NCI-H2081 (cell line): ENCODE measurements at places on chromosomes 1 and 21.

DNA sequence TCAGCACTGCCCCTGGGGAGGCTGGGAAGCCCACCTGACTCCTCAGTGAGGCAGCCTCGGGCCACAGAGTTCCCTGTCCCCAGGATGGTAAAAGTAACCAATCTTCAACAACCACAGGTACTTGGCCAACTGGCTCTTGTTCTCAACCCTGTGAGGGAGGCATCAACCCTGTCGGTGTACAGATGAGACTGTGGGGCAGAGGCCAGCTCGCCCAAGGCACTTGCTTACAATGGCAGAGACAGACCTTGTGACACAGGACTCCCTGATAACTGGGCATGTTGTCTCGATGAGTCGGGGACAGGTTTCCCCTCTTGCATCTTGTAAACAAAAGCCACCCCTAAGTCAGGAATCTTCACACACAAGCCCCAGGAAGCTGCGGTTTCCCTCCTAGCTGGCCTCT lies 8.0 kb downstream of the SLC30A2 start:
- DNase-seq = no peak

DNA sequence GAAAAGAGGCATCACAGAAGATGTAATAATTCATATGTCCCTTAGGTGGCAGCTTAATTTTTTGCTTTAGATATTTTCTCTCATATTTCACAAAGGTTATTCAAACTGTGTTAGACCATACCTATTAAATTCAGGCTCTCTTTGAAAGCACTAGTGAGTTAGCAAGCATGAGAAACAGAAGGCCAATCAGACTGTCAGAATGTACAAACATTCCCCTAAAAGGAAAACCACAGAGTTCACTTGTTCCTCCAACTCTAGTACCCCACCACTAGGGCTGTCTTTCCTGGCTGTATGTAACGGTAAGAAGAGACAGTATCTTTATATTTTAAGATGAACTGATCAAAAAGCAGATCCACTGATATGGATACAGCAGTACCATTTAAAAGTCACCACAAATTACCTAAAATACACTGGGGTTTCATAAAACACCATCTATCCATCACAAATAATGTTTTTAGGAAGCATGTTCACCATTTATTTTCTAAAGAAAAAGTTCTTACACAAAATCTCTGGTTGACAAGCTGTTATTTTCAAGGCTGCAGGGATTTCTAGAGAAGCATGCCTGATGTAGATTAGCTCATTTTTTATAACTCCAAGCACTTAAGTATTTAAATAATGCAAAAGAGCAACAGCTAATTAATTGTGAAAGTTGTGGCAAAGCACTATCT lies 1.8 kb downstream of the ARPC5 start:
- no peak for DNase-seq

GRCh38 chr21:46322351-46323226 lies 1.1 kb downstream of the C21orf58 start:
- peak; percentile 11 for DNase-seq

GRCh38 chr1:221680085-221680484 lies 61.8 kb downstream of the DUSP10 start:
- DNase-seq = no peak

DNA sequence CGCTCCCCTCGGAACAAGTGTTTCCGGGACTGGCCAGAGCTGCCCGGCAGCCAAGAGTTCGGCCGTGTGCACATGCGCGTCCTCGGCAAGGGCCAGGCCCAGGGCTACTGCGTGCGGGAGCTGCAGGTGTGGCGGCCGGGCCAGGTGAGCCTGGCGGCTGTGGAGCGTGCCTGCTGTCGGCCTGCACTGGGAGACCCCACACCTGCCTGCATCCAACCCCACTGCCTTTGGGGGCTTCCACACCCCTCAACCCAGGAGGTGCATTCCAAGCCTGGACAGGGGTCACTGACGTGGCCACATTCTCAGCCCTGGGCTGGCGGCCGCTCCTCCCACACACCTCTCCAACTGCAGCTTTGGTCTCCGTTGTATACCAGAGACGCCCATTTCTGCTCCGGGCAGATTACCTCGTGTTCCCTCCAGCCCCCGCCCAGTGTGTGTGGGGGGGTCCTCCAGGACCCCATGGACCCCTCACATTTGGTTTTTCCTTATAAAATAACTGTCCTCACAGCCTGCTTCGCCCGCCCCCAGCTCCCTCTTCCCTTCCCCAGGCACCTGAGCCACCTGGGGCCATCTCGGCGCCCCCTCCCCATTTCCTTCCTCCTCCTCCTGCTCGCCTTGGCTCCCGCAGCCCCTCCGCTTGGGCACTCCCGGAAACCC lies 6.1 kb downstream of the RNF223 start:
- no peak for DNase-seq

- no peak for DNase-seq
These were observed 168.9 kb downstream of the LMO4 start for GRCh38 chr1:87497380-87498203.

- no peak for DNase-seq
These were observed 43.8 kb downstream of the SLX9 start for GRCh38 chr21:44983421-44984206.

DNA sequence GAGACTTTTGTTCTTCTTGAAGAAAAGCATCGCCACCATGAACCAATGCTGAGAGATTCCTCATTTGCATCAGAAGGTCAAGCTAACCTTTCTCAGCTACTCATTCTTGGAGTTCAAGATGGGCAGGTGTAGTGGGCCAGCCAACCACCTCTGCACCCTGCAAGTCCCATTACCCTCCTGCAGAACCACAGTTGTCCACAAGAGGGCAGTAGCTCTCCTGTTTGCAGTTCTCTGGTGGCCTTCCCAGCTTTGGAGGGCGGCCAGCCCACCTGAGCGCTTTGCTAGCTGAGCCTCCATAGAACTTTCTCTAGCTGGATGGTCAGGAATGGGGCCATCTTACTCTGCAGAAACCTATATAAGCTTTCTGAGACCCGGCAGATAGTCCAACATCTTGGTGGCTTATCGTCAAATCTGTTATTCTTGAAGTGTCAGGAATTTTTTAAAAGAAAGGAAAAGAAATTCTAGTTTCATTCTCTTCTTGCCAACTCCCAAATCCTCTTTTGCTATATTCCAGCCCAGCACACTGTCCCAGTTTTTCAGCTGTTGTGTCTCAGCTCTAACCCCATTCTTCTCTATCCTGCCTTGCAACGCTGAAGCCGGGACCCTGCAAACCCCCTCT lies 11.0 kb upstream of the LMX1A start:
- DNase-seq = peak; percentile 77

DNA sequence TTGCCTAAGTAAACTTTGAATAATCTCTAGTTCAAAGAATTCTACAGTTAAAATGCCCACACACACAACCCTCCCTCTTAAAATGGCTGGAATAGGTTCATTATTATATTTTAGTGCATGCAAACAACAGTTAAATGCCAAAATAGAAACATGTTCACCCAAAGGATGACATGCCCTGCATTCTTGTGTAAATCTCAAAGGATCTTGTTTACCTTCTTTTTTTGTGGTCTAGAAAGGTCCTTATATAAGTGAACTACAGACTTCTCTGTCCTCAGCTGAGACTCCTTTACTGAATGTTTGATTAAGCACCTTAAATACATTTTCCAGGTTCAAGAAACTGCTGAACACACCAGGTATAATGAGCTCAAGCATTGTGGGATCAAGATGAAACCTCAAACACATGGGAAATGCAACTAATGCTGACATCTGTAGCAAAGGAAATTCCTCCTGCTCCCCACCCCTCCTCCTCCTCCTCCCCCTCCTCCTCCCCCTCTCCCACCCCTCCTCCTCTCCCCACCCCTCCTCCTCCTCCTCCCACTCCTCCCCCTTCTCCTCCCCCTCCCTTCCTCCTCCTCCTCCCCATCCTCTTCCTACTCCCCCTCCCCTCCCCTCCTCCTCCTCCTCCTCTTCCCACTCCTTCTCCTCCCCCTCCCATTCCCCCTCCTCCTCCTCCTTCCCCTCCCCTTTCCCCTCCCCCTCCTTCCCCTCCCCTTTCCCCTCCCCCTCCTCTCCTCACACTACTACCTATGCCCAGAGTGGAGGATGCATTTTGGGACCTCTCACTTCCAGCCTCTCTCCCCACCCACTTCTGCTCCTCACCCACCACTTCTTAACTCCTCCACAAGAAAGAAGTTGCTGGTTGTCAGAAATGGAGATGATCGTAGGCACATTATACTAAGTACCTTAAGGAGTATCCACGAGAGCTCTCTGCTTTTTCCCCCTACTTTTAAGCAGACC lies 233.9 kb downstream of the MRPL39 start:
- no peak for DNase-seq

GRCh38 chr1:235486321-235486720 lies 17.9 kb downstream of the B3GALNT2 start:
- no peak for DNase-seq

DNA sequence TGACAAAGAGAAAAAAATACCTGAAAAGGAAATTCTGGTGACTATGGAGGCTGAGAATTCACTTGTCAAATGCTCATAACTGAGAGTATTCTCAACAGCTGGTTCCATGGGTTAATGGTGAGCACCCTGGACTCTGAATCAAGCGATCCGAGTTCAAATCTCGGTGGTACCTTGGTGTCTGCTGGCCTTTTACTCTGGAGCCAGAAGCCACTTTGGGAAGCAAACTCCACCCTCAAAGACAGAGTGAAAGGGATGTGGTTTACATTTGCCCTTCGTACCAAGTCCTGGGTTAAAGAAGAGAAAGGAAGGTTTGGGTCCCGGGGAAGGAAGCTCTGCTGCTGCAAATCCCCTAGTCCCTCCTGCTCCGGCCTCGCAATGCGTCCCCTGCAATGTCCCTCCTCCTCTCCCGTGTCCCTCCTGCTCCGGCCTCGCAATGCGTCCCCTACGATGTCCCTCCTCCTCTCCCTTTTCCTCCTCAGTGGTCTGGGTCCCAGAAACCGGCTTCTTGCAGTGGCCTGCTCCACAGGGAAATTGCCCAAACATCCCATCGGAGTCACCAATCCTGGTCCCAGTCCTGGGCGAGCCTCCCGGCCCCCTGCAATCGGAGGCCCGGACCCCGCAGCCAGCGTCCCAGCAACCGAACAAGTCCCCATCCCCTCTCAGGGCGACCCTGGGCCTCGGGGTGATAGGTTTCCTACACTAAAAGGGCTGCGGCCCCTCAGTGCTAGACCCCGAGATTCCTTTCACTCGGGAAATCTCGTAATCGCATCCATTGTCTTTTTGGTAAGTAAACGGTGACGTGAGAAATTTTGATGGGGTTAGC lies 129.4 kb downstream of the PPIAL4G start:
- DNase-seq = no peak

- DNase-seq = no peak
These were observed 134.6 kb upstream of the PDE4B start for GRCh38 chr1:65658122-65658521.

- DNase-seq = peak; percentile 56
These were observed 130.3 kb upstream of the DPYD start for GRCh38 chr1:98051065-98051675.

- DNase-seq = no peak
These were observed 70.2 kb downstream of the DNM3 start for GRCh38 chr1:171911506-171911905.

DNA sequence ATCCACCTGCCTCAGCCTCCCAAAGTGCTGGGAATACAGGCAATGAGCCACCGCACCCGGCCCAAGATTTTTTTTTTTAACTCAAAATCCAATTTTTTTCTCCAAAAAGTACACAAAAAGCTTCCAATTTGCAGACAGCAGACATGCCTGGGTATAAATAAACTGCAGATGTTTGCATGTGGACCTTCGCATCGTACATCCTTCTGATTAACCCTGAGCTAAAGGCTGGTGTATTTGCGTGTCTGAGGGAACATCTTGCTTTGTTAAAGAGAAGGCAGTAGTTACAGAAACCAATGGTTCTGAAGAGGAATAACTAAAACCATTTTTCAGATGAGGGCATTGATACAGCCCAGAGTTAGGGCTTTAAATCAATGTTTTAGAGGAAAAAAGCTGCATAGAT lies 12.7 kb downstream of the BCAR3 start:
- no peak for DNase-seq

- no peak for DNase-seq
These were observed 8.8 kb downstream of the ATP5IF1 start for GRCh38 chr1:28244549-28245251.

DNA sequence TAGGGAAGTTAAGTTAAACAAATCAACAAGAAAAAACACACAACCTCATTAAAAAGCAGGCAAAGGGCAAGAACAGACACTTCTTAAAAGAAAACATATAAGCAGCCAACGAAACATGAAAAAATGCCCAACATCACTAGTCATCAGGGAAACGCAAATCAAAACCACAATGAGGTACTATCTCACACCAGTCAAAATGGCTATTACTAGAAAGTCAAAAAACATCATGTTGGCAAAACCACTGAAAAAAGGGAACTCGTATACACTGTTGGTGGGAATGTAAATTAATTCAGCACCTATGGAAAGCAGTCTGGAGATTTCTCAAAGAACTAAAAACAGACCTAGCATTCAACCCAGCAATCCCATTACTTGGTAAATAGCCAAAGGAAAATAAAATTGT lies 51.1 kb downstream of the HSF2BP start:
- DNase-seq = no peak

- no peak for DNase-seq
These were observed 3.1 kb downstream of the LAMB3 start for GRCh38 chr1:209648931-209649776.

DNA sequence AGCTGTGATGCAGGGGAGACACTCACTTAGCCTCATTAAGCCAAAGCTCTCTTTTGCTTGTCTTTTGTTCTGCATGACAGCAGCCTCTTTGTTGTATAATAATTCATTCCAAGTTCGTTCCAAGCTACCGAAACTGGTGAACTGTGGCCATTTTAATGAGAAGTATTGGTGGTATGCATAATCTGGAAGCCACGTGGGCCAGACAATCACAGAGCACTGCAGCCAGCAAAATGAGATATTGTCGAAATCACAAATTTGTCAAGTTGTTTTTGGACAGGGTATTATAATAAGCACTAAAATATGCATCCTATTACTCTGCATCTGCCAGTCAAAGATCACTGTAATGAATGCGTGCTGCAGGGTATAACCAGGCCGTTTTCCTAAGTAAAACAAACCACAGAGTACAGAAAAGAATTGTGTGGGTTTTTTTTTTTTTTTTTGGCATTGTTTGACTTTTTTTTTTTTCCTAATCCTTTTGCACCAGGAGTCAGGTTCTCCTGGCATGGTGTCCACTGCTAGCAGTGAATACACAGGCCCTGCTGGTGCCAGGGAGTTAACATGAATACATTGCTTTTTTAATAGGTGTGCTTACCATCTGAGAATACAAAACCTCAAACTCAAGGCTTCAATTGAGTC lies 423.9 kb downstream of the PTBP2 start:
- DNase-seq = peak; percentile 36

GRCh38 chr1:155680531-155680930 lies 8.0 kb downstream of the YY1AP1 start:
- no peak for DNase-seq

DNA sequence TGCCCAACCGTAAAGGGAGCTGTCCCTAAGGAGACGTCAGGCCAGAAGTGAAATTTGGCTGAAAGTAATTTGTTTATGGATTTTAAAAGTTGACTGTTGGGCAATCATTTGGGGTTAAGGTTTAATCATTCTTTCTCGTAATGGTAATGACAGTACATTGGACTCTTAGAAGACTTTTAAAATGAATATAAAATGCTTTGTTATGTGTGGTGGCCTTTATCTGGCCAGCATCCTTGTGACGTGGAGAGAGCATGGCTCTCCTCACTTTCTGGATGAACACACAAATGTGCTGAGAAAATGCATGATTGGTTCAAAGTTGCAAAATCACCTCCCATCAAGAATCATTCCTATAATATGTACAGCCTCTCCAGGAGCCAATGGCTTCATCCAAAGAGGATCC lies 160.2 kb downstream of the DHRS3 start:
- no peak for DNase-seq

GRCh38 chr1:204972426-204972825 lies 70.6 kb upstream of the CNTN2 start:
- no peak for DNase-seq

GRCh38 chr21:36479415-36480402 lies at the start of gene CLDN14:
Gene CLDN14 (minus strand): TSS chr21:36480122. CDS start chr21:36461695, 18,427 bp downstream.
- no peak for DNase-seq

- DNase-seq = no peak
These were observed 229.3 kb downstream of the FGGY start for GRCh38 chr1:59526240-59526639.
